ENCODE measurements at places on chromosomes 5 and 9. TPM values are rescaled to one million over a fixed set of nuclear protein-coding genes. Genes with fewer than 3 reads are reported as not detected.

- DNase-seq: no peak
Measured at GRCh38 chr5:10902145-10902544, 141.1 kb upstream of the DAP start.

GRCh38 chr5:150190503-150190979, 679 bp downstream of the SLC6A7 start:
- DNase-seq: no peak

DNA sequence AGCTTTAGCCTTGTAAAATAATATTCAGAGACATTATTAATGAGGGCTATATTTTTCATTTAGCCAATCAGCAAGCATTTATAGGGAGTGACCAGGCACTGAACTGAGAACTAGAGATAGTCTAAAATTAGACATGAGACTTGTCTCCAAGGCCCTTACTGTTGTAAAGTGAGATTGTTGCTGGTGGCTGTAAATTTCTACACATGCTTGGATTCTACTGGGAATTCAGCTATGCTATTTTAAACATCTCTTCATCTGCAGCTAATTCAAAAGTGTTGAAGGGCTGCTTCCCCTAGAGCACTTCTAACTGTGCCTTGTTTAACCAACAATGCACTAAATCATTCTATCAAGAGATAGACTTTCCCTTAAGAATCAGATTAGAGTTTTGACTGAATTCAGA, 67.4 kb downstream of the CHSY3 start:
- DNase-seq: no peak

- no peak for DNase-seq
Measured at GRCh38 chr9:93968451-93969327, 13.5 kb upstream of the BARX1 start.

The PKD2L2 gene
- polyA plus RNA-seq: 0.25 TPM

DNA sequence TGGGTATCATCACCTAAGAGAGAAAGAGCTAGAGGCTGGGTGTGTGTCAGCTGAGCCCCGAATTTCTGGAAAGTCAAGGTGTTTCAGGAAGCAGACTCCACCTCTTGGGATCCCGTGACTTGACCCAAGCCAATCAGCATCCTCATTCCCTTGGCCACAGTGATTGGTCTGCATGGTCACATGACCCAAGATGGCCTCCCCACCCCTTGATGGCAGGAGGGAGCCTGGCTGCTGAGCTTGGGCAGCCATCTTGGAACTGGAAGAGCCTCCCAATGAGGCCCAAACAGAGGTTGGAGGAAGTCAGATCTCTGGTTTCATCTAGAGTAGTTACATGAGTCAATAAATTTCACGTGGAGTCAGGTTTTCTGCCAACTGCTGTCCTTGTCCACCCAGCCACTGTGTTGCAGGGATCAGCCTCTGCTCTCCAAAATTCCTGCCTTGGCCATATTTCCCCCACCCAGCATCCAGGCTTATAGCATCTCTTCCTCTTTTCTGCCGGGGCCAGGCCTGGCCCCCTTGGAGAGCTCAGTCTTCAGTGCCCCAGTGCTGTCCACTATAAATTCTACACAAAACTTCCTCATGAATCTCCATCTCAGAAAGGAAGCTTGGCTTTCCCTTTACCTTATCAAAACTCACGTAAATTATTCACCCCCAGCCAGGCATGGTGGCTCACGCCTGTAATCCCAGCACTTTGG, 17.2 kb upstream of the SUSD3 start:
- DNase-seq: no peak

DNA sequence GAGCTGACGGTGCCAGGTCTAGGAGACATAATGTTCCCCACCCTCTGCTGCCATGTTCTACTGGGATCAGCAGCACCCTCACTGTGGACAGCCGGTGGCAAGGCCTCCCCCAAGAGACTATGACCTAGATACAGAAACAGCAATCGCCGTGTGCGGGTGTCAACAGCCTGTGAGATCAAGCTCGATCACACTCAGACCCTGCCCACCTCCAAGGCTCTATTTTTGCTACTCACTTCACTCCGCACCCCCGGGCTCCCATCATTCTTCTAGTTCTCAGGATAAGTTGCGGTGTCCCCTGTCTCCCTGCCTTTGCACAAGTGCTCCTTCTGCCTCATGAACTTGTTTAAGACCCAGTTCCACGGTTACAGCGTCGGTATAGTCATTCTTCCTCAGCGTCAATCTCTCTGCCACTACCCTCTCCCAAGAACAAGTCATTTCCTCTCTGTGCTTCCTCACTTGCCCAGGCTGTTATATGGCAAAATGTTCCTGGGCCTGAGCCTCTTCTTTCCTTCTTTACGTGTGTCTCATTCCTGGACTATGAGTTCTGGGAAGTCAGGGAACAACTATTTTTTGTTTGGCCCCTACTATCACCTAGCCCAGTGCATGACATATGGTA, 5.4 kb upstream of the DOCK8 start:
- DNase-seq: no peak

DNA sequence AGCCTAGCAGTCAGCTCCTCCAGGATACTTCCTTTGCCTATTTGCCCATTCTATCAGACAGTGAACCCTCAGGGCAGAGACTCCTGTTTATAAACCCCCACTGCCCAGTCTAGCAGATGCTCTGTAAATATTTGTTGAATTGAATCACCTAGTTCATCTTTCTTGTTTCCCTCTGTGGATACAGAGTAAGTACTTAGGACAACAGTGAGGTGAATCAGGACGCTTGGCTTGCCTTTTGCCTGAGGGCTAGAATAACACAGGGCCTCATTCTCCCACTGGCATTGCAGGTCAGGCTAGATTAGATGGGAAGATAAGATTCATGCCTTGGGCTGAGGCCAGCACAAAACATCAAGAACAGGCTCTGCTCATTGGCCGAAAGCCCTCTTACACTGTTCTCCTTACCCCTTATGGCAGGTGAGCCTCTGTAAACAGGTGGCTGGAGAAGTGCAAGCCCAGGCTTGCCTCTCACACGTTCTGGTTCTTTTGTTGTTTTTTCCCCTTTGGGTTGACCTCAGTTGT, 22.2 kb downstream of the TNFSF8 start:
- DNase-seq: no peak

- DNase-seq: no peak
Measured at GRCh38 chr5:143218517-143219170, 184.8 kb downstream of the NR3C1 start.

GRCh38 chr5:56323505-56323904, 90.4 kb upstream of the ANKRD55 start:
- DNase-seq: no peak

GRCh38 chr9:4243113-4243512, 56.8 kb downstream of the GLIS3 start:
- DNase-seq: no peak

The CER1 gene
- 0.43 TPM for polyA plus RNA-seq

The GABBR2 gene
- 5.0 TPM for polyA plus RNA-seq

DNA sequence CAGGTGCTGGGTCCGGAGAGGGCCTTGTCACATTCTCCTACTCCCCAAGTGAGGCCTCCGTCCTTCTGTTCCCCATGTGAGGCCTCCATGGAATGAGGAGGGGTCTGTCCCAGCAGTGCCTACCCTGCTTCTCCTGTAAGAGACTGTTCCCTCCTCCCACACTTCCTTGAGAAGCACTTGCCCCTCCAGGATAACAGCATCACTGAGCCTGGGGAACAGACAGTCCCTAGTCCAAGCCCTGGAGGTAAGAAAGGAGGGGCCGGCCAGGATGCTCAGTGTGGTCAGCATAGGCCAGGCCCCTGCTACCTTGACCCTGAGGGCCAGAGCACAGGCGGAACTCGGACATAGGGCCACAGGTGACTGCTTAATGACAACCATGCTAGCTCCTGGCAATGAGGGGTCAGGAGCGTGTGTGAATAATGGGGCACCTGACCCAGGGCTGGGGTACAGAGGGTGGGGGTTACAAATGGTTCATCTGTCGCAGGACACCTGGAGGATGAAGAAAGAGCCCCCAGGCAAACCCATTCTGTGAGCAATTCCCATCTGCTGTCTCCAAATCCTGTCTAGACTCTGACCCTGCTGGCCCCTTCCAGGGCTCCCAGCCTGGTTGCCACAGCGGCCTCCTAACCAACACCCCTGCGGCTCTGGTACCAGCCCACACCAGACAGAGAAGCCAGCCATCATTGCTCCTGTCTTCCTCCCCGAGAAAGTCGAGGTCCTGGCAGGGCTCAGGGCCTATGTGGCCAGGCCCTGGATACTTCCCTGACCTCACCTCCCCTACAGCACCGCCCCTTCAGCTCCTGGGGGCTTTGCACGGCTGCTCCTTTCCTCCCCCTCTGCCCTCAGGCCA, 20.3 kb downstream of the RALGDS start:
- no peak for DNase-seq

The DRD1 gene
- polyA plus RNA-seq: not detected

GRCh38 chr9:133109931-133110650, 10.9 kb downstream of the RALGDS start:
- no peak for DNase-seq

DNA sequence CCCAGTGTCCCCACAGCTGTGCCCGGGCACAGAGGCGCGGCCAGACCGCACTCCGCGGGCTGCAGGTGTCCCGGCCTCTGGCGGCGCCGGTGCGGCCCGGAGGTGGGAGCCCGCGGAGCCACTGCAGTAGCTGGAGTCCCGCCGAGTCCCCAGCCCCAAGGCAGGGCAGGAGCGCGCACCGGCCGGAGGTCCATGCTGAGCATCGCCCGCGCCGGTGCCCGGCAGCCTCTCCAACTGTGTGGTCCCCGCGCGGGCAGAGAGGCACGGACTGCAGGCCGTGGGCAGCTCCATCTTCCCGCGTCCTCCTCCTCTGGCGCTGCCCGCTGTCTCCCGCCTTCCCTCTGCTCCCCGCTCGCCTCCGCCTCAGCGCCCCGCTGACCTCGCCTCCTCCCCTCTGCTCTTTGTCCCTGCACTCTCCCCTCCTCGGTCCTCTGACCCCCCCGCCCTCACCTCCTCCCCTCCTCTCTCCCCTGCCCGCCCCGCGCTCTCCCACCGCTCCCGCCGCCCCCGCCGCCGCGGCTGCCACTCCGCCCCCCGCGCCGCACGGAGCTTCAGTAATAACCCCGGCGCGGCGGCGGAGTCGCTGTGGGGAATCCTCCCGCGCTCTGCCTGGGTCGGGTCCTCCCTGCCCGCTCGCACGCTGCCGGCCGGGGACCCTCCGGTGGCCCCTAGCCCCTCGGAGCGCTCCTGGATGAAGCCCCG, at the start of gene ADAMTS16:
ADAMTS16 (plus strand) TSS at position 554 of the 702 bp plus-strand sequence; CDS start at position 692, 138 bp downstream.
- DNase-seq: peak; percentile 18

DNA sequence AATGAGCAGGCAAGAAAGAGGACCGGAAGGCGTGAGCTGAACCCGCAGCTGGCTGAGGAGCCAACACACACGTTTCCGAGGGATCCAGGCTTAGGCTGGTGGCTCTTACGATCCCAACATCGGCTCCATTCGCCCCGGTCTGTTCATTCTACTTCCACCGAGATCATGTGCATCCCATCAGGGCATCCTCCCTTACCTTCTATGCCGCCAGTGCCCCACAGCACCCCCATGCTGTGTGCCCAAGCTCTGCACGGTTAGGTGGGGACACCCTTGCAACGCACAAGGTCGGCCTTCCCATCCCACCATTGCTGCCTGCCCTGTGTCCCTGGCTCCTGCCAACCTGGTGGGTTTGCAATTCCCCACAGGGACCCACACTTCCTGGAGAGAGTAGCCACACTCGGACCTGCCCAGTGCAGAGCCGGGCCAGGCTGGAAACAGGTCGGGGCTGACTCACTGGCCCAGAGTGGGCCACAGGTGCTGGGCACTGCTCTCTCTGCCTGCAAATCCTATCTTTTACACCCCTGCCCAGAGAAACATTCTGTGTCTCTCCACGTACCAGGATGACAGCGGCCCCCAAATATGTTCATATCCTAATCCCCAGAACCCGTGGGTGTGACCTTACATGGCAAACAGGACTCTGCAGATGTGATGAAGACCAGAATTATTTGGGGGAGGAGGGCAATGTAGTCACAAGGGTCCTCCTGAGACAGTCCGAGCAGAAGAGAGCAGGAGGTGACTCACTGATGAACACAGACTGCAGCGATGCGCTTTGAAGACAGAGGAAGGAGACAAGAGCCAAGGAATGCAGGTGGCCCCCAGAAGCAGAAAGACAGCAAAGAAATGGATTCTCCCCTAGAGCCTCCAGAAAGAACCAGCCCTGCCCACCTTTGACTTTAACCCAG, 182.2 kb downstream of the AUH start:
- no peak for DNase-seq

GRCh38 chr9:122261469-122261881, 3.2 kb downstream of the RBM18 start:
- no peak for DNase-seq

The ROR2 gene
- 16.9 TPM for polyA plus RNA-seq

The BHMT2 gene
- 43.4 TPM for polyA plus RNA-seq

The CDH9 gene
- polyA plus RNA-seq: 16.7 TPM

- DNase-seq: no peak
Measured at GRCh38 chr5:92676215-92677165, 904.5 kb downstream of the NR2F1-AS1 start.

DNA sequence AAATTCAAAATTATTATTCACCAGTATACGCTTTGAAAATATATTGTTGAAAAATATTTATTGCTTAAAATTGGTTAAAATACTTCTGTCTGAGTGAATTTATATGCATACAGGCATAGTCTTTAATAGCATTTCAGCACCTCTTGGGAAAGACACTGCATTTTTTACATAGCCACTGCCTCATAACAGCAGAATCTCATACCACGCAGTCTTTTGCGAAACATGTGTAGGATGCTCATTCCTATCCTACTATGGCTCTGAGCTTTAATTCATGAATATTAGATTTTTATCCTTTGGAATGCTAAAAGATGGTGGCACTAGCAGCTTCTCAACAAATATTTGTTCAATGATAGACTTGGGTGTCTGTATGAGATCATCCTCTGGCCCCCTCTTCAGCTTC, 94.0 kb upstream of the SH3GL2 start:
- no peak for DNase-seq

The SLC36A3 gene
- not detected for polyA plus RNA-seq

- no peak for DNase-seq
Measured at GRCh38 chr9:137411645-137412380, 11.1 kb downstream of the EXD3 start.

The AJM1 gene
- 0.83 TPM for polyA plus RNA-seq

GRCh38 chr5:168002116-168002515, 289.3 kb upstream of the WWC1 start:
- DNase-seq: no peak

- DNase-seq: no peak
Measured at GRCh38 chr5:66896171-66896570, 300.0 kb downstream of the MAST4 start.

DNA sequence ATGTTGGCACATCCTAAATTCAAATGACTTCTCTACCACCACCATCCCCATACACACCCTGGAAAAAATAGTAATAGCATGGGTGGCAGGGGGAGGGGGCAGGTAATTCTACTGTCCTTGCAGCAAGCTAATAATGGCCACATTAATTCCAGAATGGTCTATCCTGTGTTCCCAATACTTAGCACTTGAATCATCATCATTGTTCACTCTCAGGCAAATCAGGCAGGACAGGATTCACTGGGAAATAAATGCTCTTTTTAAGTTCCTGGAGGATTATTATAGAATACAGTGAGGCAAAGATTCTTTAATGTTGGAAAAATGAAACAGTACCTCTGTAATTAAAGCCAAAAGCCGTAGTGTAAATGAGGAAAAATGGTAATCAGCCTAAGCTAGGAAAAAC, 254.5 kb downstream of the ARRDC3 start:
- DNase-seq: no peak

The PCDHB3 gene
- 3.9 TPM for polyA plus RNA-seq
